ENCODE measurements at places on chromosomes 16 and 17. TPM values are rescaled to one million over a fixed set of nuclear protein-coding genes. Genes with fewer than 3 reads are reported as not detected.

GRCh38 chr16:11253009-11253994, 2.7 kb downstream of the SOCS1 start:
- no peak for DNase-seq

GRCh38 chr16:67279296-67280089, at the start of gene PLEKHG4:
Gene PLEKHG4 (plus strand): TSS chr16:67279532. CDS start chr16:67280045, 513 bp downstream.
- DNase-seq: peak; percentile 69

- peak; percentile 85 for DNase-seq
These were observed 46.6 kb downstream of the PECAM1 start for GRCh38 chr17:64343833-64344637.

GRCh38 chr17:28657756-28658155, 4.0 kb downstream of the SDF2 start:
- no peak for DNase-seq

DNA sequence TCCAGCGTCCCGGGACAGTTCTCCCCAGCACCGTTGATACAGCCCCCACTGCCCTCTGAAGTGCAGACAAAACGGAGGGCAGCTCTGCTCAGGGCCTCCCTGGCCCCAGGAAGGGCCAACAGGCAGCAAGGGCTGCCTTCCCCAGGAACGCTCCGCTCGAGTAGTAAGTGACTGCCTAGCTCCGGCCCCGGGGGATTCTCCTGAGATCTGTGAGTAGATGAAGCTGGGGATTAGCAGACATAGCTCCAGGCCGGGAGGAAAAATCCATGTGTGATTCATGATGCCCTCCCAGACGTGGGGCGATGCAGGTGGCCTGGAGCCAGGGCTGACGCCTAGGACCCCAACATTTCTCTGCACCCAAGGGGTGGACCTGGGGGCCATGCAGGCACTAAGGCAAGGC, 85.3 kb downstream of the ENGASE start:
- DNase-seq: no peak

DNA sequence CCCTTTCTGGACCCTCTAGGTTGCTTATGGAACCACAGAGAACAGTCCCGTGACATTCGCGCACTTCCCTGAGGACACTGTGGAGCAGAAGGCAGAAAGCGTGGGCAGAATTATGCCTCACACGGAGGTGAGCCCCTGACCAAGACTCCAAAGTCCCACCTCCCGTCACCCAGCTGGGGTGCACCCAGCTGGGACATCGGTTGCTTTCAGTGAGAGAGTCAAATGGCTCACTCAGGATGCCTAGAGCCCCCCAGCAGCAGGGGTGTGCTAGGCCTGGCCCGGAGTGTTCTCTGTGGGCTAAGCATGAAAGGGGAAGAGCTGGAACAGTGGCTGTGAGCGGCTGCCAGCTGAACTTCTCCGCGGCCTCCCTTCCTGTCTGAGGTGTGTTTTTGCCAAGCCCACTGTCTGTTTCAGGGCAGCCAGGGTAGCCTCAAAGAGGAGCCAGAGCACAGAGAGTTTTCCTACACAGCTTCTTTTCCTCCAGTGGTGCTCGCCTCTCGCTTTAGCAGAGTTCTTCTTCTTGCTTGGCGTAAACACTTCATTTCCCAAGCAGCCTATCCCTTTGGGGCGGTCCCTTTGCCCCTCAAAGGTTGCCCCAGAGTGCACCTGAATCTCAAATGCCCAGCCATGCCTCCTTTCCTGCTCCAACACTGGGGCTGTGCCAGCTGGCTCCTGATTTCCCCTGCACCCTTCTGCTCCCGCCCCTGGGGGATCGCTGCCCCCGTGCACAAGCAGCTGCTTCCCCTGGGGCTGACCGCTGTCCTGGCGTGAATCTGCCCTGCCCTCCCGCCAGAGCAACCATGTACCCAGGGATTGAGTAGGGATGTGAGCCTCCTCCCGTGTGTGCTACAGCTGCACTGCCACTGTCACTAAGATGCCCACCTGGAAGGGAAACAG, 2.6 kb upstream of the CHAD start:
- no peak for DNase-seq

- no peak for DNase-seq
These were observed 31.1 kb downstream of the BAIAP2 start for GRCh38 chr17:81066072-81066471.

DNA sequence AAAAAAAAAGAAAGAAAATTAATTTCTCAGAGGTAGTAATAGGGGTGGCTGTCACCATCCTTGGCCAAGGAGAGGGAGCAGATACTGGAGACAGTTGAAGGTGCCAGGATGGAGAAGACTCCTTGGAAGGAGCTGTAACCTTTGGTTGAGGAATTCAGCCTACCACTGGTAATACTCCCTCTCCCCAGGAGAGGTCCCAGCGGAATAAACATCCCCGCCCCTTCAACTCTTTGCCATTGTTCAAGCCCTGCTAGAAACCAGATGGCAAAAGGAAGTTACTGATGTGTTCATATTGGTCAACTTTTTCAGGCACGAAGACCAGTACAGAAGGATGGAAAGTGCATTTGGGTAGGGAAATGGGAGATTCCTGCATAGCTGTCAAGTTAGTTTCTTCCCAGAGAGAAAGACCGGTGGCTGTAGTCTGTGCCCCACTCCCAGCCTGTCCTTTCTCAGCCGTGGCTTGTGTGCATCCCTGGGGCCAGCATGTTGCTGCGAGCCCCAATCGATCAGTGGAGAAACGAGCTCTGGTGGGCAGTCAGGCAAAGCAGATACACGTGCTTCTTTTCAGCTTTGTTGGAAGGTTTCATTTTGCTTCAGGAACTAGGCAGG, 612.1 kb downstream of the MAF start:
- DNase-seq: no peak

- DNase-seq: no peak
These were observed 4.2 kb downstream of the RPL13 start for GRCh38 chr16:89564476-89565255.

- no peak for DNase-seq
These were observed 98.1 kb downstream of the WNT3 start for GRCh38 chr17:46720408-46720807.

GRCh38 chr16:9607515-9608230, 516.2 kb downstream of the HAPSTR1 start:
- DNase-seq: no peak

GRCh38 chr17:2683912-2684311, 27.7 kb downstream of the CLUH start:
- no peak for DNase-seq

GRCh38 chr17:2462481-2462880, 49.2 kb downstream of the METTL16 start:
- no peak for DNase-seq

CMTM2 gene
- total RNA-seq: not detected

SLC16A13 gene
- 0.94 TPM for total RNA-seq

FBXO39 gene
- not detected for total RNA-seq

NLGN2 gene
- 10.7 TPM for total RNA-seq

RAB11FIP3 gene
- total RNA-seq: 34.2 TPM

ZSCAN10 gene
- total RNA-seq: not detected

XYLT1 gene
- 8.5 TPM for total RNA-seq

KRTAP1-1 gene
- not detected for total RNA-seq

Data from right cardiac atrium (tissue), 5 donors.